Activated CD4-positive, CD25-positive, alpha-beta regulatory T cell (primary cell): ENCODE measurements at places on chromosomes 7 and 10.
A peak's percentile ranks its signal among the peaks of the same experiment; 100 is the strongest.

DNA sequence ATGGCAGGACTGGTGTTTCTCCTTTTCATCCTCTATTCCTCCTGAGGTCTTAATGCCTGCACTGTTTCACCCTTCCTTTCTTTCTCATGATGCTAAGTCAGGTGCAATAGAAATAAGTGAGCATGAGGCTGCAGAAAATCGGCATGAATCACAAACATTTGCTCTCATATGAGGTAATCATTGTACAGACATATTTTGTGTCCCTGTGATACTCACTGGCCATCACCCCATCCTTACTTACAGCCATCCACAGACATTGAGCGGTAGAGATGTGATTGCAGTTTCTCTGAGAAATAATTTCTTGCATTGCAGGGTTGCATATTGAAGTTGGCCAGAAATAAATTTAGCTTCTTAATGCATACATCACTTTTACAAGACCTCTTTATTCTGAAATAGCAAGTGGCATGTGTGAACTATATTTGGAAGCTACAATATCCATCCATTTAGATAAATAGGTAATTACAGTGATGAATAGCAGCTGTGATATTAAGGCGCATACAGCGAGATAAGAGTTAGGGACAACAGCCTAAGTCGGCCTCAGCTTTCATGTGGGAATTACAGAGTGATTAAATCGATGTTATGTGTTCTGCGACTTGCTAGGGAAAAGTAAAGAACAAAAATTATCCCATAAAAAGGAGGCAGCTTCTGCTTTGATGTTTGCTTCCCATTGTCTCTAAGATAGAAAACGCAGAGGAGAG, 612.6 kb downstream of the SORCS3 start:
- DNase-seq = no peak

DNA sequence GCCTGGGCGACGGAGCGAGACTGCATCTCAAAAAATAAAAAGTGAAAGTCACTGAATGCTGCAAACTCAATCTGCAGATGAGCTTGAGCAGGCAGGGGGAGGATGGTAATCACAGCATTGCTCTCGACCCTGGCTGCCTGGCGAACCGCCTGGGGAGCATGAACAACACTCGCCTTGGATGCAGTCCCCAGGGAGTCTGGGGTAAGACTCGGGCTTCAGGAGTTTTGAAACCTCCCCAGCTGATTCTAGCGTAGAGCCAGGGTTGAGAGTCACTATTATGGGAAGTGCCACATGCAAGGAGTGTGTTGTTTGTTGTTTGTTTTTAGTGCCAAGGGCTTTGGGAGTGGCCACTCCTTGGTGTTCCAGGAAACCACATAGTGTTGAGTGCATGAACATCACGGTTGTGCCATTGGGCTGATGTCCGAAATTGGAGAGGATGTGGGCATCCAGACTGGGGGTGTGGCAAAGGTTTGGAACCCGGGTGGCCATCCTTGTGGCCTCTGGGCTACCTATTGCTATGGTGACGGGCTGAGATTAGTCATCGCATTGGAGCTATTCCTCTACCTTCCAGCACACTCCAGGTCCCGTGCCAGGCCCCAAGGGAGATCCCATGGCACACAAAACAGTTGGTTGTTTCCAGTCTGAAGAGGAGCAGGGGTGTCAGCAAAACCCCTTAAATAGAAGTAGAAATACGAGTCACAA, 92.6 kb downstream of the RGS10 start:
- no peak for DNase-seq

GRCh38 chr7:98330926-98331529, 49.5 kb downstream of the BRI3 start:
- DNase-seq = no peak

GRCh38 chr7:146565872-146566271, 449.3 kb downstream of the CNTNAP2 start:
- no peak for DNase-seq

- DNase-seq = peak; percentile 91
Measured at GRCh38 chr10:18659125-18659818, at the start of gene ARL5B. ARL5B (plus strand) TSS chr10:18659431; CDS start chr10:18659638, 207 bp downstream.

DNA sequence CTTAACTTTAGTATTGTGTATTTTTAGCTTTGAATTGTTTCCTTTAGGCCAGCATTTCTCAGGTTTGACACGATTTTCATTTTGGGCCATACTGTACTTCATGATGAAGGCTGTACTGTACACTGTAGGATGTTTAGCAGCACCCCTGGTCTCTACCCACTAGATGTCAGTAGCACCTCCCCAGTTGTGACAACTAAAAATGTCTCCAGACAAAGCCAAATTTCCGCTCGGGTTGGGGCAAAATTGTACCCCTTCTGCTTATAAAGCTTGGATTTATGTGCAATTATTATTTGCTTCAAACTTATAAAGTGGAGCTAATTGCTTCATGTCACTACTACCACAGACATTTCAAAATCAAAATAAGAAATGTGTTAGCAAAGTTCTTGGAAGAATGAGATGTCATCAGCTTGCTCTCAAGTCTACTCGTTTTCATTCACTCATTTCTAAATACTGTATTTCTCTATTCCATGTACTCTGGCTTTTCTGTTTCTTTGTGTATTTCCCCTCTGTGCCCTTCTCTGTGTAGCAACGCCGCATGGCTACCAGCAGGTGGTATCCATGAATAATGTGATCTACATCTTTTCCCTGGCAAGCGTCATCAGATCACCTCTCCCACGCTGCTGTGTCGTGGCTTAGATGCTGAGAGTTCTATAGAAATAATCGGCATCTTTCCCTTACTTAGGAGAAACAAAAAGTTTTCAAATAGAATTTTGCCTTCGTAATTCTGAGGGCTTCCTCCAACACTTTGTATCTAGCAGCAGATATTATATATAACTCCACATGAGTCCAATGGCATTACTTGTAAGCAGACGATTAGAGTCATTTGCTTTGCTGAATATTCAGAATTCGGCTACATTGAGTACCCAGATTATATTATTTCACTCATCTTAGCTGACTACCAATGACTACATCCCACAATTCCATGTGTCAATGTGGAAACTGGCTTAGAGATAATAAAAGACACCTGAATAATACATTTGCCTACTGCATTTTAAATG, 47.8 kb upstream of the CALCR start:
- DNase-seq = no peak

GRCh38 chr10:14240253-14241189, 90.2 kb downstream of the FRMD4A start:
- no peak for DNase-seq

GRCh38 chr10:70528741-70529362, 50.3 kb downstream of the PALD1 start:
- DNase-seq = no peak

DNA sequence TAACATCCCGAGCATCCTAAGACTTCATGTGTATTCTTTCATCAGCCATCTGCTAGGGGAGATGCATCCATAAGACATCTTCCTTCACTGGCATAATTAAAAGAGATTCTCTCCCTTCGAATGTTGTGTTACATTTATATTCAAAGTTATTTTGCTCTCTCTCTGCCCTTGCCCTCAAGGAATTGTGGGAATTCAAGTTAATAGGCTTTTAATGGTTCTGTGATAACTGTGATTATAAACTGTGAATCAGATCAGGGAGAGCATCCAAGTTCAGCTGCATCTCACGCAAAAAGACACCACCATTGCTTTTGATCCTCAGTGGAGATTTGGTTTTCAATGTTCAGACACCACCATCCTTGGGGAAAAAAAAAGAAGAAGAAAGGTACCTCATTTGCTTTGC, 9.2 kb upstream of the TEX36 start:
- no peak for DNase-seq

- no peak for DNase-seq
Measured at GRCh38 chr7:147052818-147053217, 936.2 kb downstream of the CNTNAP2 start.

- no peak for DNase-seq
Measured at GRCh38 chr7:7816084-7816483, 97.7 kb upstream of the RPA3 start.

GRCh38 chr7:99504281-99504602, 220 bp upstream of the ZKSCAN5 start:
- DNase-seq = no peak

- no peak for DNase-seq
Measured at GRCh38 chr10:57917019-57917418, 350.7 kb downstream of the IPMK start.

DNA sequence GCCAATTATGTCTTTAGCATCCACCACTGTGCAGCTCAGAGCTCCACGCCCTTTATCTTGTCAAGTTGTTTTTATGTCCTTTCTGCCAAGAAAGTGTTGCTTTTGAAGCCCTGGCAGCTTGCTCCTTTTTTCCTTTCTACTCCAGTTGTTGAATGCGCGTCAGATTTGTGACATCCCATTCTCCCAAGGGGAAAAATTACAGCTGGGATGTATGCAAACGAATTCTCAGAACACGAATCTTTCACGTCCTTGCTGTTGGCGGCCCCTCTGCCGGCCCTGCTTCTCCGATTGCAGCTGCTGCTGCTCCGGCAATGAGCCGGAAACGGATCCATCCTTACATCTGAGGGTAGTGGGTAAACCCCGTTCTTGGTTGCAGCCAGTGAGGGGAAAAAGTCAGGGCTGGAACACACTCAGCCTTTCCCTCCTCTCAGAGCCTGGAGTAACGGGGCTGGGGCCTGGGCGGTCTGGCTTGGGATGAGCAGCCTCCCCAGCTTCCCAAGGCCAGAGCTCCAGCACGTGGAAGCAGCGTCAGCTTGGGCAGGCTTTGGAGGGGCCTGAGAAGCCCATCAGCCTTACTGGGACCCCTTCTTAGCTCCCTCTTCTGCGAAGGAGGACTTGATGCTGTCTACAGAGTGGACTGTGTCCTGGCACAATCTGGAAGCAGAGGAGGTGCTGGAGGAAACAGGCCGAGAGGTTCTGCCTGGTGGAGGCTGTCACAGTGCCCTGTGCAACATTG, 79.0 kb upstream of the CHST15 start:
- no peak for DNase-seq

GRCh38 chr10:8035641-8036470, 18.6 kb upstream of the GATA3 start:
- DNase-seq = no peak

- DNase-seq = no peak
Measured at GRCh38 chr10:74460812-74461211, 309.8 kb downstream of the ADK start.

- peak; percentile 28 for DNase-seq
Measured at GRCh38 chr7:151520419-151521261, 945 bp upstream of the RHEB start.
